ENCODE measurements at places on chromosomes 13 and 19.

GRCh38 chr13:105702441-105702840, 833.0 kb downstream of the EFNB2 start:
- no peak for DNase-seq

DNA sequence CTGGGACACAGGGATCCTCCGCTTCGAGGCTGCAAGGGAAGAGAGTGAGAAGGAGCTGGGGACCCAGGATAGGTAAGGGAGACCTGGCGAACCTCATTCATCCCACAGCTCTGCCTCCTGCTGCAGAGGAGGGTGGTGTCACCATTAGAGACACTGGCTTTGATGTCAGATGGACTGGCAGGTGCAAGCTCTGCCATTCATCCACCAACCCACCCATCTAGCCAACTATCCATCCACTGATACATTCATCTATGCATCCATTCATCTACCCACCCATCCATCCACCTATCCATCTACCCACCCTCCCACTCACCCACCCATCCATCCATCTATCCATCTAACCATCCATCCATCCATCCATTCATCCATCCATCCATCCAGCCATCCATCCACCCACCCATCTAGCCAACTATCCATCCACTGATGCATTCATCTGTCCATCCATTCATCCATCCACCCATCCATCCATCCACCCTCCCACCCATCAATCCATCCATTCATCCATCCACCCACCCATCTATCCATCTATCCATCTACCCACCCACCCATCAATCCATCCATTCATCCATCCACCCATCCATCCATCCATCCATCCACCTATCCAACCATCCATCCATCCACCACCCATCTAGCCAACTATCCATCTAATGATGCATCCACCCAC, 5.7 kb downstream of the C19orf33 start:
- DNase-seq, result no peak

- no peak for DNase-seq
Observed at GRCh38 chr13:20387441-20387971, 138.2 kb downstream of the CRYL1 start.

DNA sequence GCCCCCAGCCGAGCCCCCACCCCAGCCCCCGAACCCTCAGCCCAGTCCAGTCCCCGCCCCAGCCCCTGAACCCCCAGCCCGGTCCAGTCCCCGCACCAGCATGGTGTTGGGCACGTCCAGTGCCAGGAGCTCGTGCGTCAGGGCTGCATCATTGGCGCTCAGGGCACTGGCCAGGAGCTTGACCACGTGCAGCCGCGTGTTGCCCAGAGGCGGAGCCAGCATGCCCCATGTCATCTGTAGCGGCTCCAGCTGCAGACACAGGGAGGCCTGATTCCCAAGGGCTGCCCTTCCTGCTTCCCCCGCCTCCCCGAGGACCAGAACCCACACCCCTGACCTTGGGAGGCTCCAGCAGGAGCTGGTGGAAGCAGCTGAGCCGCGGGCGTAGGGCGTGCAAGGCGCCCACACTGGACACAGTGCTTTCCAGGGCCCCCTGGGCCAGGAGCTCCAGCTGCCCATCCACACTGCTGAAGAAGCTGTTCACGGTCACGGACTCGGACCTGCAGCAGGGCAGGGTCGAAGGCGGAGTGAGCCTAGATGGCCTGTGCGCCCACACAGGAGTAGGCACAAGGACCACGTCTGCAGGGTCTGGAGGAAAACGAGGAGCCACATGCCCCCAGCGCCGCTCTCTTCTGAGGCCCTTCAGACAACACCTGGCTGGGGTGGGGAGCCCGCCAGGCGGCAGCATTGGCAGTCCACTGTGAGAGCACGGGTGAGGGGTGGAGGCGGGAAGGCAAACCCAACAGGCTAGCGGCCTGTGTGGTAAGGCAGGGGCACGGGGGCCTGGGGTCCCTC, 12.8 kb upstream of the TMEM86B start:
- no peak for DNase-seq

Measured in stimulated activated CD4-positive, alpha-beta T cell treated with anti-CD3 and anti-CD28 coated beads, Interleukin-1b, Interleukin-23, amount 100 ng/mL, for 24 hours (primary cell).